NCI-H446 treated with DMSO at 0.1 percent for 48 hours (cell line): ENCODE measurements at places on chromosomes 7 and 10.

GRCh38 chr7:127885843-127886242, 145.4 kb downstream of the LRRC4 start:
- peak; percentile 74 for DNase-seq

GRCh38 chr10:16950656-16951601, 133.7 kb upstream of the RSU1 start:
- no peak for DNase-seq

DNA sequence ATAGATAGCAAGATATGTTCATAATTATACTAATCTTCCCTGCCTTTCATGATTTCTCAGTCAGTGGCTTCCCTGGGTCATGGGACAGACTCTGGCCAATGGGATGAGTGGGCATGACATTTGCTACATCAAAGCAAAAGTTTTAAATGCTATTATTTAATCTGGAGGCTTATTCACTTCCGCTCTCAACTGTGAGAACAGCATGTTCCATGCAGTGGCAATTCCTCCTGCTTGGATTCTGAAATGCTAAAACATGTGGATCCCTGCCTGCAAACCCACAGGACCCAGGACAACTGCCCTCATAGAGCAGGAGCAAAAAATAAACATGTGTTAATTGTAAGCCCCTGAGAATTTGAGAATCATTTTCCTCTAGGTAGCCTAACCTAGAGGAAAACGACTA, 1412.4 kb upstream of the CELF2 start:
- no peak for DNase-seq

- DNase-seq = no peak
Observed at GRCh38 chr10:83931669-83932068, 207.6 kb upstream of the GHITM start.

DNA sequence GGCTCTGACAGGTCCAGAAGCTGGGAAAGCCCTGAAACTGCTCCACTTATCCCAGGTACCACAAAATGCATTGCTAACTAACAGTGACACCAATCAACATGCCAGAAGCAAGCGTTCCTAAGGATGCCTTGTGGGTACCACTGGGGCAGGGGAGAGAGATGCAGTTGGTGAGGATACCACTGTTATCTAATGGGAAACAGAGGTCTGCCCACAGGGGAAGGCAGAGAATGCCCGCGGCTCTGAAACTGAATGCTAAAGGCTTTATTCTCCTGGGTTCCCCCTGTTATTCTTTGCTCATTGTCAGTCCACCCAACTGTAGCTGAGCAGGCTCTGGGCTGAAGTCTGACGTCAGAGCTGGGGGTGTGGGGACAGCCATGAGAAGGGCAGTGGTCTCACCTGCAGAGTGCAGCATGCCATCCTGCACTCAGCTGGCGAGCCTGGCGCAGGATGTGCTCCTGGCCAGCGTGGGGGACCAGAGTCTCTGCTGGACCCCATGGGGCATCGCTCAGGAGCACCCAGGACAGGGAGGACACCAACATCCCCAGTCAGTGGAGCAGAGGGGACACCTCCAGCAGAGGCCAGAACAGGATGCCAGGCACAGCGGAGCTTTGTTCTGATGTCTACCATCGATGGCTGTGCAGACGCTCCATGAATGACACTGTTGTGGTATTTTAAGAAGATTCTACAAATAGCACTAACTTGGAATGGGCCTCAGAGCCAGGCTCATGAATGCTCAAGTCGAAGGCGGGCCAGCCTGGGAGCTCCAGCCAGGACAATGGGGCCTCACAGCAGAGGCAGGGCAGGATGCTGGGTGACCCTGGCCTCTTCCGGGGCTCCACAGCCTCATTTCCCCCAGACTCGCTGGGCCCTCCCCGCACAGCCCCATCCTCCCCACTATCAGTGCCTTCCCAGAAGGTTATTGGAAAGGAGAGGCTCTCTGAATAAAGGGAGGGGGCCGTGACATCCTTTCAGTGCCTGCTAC, 95.8 kb downstream of the ARHGAP22 start:
- no peak for DNase-seq

GRCh38 chr10:85810674-85811073, 555.9 kb downstream of the GRID1 start:
- no peak for DNase-seq
